ENCODE measurements at places on chromosomes 6 and 20.

DNA sequence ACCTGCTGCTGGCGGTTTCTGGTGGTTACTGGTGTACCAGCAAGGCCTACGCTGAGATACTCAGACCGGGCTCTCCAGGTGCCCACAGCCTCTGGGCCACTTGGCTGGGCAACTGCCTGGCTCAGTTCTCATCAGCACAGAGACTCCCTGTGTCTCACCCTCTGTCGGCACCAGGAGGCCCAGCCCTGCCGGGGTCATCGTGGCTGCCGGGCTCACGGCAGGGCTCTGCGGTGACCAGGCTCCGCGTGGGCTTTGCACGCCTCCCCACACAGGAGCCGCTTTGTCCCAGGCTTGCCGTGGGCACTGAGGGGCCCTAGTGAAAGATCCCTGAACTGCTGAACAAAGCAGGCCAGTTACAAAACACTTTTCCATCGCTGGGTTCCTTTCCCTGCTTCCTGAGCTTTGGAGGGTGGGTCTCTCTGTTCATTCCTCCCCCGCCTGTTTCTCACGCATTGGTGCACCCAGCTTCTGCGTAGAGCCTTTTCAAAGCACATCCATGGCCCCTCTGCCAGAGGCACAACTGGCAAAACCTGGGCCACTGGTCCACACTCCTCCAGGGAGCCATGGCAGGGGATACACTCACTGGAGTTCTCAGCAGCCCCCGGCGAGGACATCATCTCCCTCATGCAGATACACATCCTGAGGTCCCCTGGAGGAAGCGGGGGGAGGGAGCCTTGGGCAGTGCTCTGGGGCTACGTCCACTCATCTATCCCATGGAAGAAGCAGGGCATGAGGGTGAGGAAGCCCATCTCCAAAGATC is 117.0 kb downstream of the NFATC2 start:
- DNase-seq: no peak

DNA sequence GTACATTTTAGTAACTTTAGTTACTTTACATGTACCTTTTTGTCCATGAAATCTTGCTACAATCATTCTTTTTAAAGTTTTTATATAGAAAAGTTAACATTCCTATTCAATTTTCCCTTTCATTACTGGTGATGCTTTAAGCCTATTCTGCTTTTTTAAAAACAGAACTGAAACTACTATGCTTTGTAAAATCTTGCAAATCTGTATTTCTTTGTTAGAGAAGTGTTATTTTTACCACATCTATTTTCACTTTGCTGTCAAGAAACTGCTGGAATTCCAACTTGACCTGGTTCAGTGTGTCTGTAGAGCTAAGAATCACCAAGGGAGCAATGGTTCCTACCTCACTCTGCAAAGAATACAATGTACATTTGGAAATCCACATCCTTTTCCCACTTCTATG is 21.8 kb upstream of the SAMD5 start:
- no peak for DNase-seq

GRCh38 chr20:17896193-17896723 is 72.3 kb downstream of the SNX5 start:
- peak; percentile 73 for DNase-seq

DNA sequence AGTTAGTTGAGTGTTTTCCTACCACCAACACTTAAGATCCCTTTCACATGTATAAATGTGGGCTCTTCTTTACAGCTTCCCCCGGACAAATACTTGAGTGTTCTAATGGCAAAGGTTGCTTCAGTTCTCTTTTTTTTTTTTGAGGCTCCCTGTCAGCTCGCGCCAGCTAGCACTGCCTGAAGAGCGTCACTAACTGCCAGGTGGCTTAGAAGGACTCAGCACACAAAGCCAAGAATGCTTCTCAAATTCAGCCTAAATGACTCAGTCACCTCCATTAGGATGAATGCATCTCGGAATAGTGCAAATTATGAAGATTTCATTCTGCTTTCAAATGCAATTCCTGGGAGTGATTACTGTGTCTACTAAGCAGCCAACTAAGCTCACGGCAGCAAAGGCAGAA is 150.7 kb upstream of the BTBD3 start:
- no peak for DNase-seq

DNA sequence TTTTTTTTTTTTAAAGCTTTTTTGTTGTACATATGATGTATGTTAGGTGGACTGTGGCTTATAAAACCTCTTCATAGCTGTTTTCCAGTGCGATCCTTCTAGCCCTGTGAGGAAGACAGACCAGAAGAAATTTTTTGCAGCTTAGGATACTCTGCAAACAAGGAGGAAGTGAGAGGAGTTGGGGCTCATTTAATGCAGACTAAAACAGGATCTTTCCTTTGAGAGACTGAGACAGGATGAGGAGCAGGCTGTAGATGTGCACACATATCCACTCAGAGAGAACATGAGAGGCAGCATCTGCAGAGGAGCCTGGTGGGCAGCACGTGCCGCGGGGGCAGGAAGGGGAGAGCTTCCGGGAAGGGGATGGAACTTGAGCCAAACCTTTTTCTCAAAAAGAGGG is 45.7 kb downstream of the PPARD start:
- DNase-seq: no peak

All from muscle of back (tissue), 13 donors.